GDM1 (cell line): ENCODE measurements at places on chromosomes 16 and 17.

- no peak for DNase-seq
Observed at GRCh38 chr17:8489841-8490240, 54.2 kb downstream of the NDEL1 start.

- DNase-seq = no peak
Observed at GRCh38 chr17:50692448-50693035, 15.2 kb downstream of the ANKRD40 start.

GRCh38 chr17:20852239-20852989, 190.4 kb downstream of the USP22 start:
- DNase-seq = peak; percentile 31

DNA sequence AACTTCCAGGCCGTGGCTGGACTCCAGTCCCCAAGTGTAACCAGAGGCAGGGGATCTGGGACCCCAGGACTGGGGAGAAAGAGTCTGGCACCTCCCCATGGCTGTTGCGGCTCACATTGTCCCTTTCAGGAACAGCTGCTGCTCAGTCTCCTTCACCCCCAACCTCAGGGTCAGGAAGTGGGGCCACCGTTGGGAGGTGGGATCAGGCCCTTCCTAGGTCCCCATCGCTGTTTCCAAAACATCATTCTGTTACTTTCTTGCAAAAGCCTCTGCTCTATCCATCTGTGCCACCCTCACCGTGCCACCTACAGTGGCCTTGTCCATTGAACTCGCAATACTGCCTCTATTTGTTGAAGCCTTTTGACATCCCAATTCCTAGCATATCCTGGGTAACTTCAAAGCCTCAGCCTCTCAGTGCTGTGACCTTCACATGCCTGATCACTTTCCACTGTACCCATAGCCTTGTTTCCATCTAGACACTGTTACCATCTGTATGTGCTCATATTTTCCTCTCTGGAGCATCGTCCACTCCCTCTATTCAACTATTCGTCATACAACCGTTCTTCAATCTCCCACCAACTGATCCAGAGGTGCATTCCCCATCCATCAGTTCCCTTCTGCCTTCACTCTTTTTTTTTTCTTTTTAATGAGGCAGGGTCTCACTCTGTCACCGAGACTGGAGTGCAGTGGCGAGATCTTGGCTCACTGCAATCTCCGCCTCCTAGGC, 15.0 kb upstream of the SRCIN1 start:
- no peak for DNase-seq

- no peak for DNase-seq
Observed at GRCh38 chr17:13001991-13002615, 15.7 kb downstream of the ELAC2 start.

- DNase-seq = no peak
Observed at GRCh38 chr17:47131761-47132160, 57.3 kb downstream of the CDC27 start.

- DNase-seq = peak; percentile 32
Observed at GRCh38 chr17:27631411-27631760, 398 bp downstream of the LGALS9 start.

GRCh38 chr17:82029391-82029790, 2.1 kb upstream of the RAC3 start:
- no peak for DNase-seq

- no peak for DNase-seq
Observed at GRCh38 chr16:12405089-12405488, 398.6 kb downstream of the CPPED1 start.

DNA sequence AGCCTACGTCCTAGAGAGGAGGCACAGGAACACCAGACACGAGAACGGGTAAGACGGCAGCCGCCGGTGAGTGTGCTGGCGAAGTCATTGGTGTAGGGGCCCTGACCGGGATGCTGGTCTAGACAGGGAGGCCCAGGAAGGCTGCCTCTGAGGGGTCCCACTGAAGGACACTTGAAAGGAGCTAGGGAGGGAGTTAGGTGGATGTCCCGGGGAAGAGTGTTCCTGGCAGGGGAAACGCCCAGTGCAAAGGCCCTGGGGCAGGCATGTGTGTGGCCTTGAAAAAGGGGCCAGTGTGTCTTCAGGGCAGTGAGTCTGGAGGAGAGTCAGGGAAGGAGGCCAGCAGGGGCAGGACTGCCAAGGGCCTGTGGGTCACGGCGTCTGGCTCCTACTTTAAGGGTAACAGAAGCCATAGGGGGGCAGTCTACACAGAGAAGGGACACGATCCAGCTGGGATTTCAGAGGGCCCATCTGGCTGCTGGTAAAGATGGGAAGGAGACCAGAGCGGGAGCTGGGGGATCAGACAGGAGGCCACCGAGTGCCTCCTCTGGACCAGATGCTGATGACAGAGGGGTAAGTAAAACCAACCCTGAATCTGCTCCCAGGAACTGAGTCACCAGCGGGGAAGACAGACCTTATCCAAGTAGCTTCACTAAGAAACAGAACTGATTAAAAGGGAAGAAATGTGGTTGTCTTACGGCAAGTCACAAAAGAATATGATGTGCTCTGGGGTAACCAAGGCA, 115.9 kb downstream of the LITAF start:
- no peak for DNase-seq

DNA sequence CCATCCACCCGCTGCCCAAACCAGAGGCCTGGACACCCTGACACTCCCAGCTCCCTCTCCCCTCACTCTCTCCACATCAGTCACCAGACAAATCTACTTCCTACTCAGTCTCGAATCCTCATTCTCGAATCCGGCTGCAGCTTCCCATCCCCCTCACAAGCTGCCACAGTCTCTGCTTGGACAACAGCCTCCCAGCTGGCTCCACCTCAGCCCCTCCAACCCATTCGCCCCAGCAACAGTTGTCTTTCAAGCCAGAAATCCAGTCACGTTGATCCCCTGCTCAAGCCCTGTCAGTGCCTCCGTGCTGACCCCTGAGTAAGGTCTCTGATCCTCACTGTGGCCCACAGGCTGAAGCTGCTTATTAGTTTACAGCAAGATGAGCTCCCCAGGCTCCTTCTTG, 44.2 kb upstream of the MTSS2 start:
- DNase-seq = no peak

- no peak for DNase-seq
Observed at GRCh38 chr17:12625092-12625491, 40.6 kb upstream of the MYOCD start.

DNA sequence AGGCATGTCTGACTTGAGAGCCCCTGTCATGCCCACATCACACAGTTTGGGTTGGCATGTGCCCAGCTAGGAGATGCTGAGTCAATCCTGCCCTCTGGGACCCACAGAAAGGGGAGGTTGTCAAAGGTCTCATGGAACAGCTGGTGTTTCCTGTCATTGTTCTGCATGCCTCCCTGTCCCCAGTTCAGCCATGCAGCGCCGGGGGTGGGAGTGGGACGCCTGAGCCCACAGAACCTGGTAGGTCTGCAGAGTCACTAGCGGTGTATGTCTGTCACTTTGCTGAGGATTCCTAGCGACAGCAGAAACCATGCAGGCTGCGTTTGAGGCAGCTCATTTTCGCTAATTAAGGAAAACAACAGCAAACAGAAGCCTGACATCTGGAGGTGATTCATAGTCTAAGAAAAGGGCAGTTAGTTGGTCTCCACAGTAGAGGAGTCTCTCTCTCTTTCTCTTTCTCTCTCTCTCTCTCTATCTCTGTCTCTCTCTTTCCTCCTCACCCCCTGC, 19.6 kb upstream of the CCL1 start:
- peak; percentile 67 for DNase-seq

DNA sequence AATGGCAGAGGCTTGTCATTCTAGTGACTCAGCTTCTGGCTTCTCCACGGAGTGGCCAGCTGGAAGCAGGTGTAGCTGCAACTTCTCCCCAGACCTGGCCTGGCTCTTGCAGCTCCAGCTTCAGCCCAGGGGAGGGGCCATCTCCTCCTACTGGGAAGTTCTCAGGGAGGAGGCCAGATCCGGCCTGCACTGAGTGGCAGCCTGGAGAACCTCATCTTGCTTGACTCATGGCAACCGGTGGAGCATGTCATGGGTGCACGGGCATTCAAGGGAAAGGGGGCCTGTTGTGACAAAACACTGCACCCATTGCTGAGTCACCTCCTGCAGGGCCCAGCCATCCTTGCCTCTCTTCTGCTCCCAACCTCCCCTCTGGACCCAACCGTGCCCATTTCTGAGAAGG, 273.9 kb upstream of the MAF start:
- DNase-seq = no peak

- DNase-seq = no peak
Observed at GRCh38 chr17:32626379-32626791, 139.6 kb downstream of the CDK5R1 start.

DNA sequence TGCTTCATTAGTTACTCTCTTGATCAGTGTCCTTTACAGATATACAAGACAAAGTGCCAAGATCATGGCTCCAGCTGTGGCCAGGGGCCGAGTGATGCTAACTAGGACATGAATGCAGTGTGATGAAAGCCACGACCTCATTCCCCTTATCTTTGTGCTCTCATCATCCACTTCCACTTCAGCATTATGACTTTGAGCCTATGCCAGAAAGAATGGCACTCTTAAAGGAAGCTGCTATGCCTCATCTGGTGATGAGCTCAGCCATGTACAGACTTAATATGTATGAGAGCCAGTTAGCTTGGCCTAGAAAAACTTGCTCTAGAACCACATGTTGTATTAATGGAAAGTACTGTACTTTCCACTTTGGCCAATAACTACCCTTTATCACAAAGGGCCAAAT, 179.1 kb downstream of the TOX3 start:
- no peak for DNase-seq

- DNase-seq = peak; percentile 70
Observed at GRCh38 chr17:75412455-75413317, 7.2 kb upstream of the GRB2 start.

DNA sequence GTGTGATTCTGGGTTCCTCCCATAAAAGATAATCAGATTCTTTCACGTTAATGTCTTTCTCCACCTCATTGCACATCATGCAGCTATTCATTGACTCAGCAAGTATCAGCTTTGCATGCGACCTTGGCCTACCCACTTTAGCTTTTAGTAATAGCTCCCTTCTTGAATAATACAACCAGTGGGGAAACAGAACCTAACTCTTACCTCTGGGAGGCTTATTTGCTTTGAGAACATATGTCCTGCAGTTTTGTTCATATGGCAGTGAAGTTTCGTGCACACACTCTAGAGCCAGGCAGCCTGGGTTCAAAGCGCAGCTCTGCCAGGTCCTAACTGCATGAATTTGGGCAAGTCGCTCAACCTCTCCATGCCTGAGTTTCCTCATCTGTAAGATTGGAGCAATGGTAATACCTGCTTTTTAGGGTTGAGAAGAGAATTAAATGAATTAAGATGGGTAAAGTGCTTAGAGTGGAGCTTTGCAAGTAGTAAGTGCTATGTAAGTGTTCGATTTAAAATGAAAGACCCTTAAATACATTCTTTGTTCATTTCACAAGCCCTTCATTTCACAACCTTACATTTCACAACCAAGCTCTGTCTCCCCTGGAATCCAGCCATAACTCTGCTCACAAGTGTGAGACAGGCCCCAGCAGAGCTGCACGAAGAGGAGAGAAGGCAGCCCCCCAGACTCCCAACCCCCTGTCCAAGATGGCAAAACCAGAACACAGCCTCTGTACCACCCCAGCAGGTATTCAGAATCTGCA, 29.3 kb downstream of the MAPT start:
- no peak for DNase-seq

- DNase-seq = peak; percentile 83
Observed at GRCh38 chr17:42566883-42567573, at the start of gene MLX. Gene MLX (plus strand): TSS chr17:42567100. CDS start chr17:42567125, 25 bp downstream.

- DNase-seq = no peak
Observed at GRCh38 chr17:77440560-77440981, 299.8 kb downstream of the SEC14L1 start.
